ENCODE measurements at places on chromosomes 16 and 17.

DNA sequence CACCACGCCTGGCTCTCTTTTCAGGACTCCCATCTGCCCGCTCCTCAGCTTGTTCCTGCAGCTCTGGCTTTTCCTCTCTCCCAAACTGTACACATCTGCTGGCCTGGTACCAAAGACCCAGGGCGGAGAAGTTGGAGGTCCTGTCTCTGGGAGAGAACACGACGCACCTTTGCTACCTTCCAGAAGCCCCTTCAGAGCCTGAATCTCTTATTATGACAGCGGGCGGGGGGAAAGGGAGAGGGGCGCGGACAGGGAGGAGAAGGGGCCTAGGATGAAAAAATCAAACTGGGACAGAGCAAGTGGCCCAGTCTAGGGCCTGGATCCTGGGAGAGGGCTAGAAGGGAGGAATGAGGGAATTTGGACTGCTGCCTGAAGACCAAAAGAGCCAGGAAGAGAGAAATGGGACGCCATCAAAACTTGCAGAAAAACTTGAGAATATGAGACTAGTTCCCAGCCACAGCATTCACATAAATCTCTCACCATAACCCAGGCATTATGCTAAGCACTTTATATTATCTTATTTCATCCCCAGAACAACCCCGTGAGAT lies 2.5 kb upstream of the PER1 start:
- no peak for DNase-seq

DNA sequence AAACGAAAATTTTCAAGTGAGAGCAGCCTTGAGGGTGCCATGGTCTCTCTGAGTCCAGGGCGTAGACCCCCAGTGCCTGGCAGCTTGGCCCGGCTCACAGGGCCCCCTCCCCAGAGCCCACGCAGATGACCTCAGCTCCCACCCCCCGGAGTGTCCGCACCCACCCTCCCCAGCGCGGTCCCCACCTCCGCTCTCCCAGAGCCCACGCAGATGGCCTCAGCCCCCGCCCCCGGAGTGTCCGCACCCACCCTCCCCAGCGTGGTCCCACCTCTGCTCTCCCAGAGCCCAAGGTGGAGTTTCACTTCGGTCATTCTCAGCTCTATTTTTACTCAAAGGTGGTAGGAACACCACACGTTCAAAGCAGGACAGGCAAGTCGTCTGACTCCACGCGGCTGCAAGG lies 13.9 kb downstream of the ABR start:
- DNase-seq = no peak

- no peak for DNase-seq
These were observed 22.9 kb upstream of the DNAJA2 start for GRCh38 chr16:46996391-46996790.

DNA sequence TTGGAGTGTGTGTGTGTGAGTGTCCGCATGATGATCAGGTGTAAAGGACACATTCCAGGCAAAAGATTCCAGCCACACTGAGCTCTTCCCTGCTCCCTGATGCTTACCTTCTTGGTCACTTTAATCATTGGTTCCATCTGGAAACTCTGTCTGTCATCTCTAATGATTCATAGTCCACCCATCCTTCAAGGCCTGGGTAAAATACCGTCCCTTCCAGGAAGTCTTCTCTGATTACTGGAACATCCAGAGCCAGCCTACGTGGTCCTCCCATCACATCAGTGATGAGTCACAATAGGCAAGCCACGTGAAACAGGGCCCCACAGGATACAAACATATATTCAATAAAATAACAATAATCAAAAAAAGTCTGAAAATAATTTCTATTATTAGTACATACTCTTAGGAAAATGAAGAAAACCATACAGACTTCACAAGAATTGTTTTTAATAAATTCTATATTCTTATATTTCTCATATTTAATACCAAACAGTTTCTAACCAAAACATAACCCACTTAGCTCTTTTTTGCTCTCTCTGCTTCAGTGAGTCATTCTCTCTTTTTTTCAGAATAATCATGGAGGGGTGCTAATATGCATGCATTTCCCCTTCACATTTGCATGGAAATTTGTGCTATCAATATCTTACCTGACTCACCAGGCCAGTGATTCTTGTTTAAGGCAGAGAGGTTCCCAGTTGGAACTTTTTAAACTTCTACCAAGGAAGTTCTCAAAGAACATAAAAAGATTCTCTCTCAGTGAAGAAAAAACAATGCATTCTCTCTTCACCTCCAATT lies 263.2 kb downstream of the TOX3 start:
- DNase-seq = no peak

- peak; percentile 72 for DNase-seq
These were observed 33.0 kb downstream of the MPRIP start for GRCh38 chr17:17075125-17075781.

GRCh38 chr16:74667255-74667700 lies 601 bp upstream of the RFWD3 start:
- DNase-seq = peak; percentile 65

GRCh38 chr16:63618896-63619485 lies 1502.9 kb downstream of the CDH11 start:
- DNase-seq = no peak

DNA sequence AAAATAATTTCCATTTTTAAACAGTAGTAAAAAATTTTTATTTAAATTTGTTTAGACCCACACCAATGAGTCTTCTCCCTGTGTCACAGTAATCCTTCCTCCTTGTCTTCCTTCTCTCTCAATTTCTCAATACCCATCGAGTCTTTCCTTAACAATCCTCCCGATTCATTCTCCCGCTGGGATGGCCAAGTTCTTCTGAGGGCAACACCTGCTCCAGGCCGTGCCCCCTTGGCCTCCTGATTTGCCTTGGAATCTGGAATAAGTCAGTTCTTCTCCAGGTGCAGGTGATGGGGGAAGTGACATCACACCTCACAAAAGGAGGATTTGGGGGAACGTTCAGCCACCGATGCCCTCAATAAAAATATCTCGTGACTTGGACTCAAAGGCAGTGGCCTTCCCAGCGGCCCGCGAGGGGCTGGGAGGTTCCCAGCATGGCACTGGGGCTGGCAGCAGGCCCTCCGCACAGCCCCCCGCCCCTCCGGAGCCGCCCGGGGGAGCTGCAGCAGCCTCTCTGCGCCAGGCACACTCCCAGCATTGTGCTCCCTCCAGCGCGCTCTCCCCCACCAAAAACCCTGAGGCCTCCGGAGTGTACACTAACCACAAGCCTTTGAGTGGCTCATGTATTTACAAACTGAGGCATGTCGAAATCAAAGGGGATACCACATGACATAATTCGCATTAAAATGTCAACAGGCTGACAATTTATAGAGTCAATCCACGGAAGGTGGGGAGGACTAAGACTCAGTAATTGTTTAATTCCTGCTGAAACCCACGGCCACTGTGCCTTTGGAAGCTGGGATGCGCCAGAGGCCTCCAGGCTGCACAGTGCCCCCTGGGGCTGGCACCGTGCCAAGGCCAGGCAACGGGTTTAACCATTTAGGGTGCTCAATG lies 120.5 kb downstream of the ZFHX3 start:
- DNase-seq = no peak

DNA sequence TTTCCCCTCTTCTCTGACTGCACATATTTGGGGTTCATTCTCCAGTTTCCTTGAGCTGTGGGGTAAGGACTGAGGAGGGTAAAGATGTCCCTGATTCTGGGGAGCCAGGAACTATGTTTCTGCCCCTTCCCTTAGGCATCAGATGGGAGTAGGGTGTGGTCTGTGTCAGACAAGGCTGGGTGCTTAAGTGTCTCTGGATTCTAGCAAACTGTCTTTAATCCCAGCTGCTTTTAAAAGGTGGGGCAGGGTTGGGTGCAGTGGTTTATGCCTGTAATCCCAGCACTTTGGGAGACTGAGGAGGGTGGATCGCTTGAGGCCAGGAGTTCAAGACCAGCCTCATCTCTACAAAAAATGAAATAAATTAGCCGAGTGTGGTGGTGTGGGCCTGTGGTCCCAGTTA lies 13.0 kb downstream of the LASP1 start:
- DNase-seq = no peak

DNA sequence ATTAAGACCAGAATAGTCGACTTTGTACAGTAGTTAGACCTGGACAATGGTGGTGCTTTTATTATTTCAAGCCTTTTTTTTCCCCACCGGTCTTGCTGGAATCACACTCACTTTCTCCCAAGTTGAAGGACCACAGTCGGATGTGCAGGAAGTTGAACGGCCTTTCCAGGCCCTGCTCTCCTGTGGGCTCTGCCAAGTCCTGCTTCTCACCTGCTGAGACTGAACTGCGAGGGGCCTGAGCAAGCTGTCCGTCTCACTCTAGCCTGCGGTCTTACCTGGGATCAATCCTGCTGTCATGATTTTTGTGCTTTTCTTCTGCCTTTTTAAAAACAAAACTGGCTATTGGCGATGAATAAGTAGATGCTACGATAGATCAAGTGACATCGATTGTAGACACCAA lies 1.3 kb downstream of the TLCD3A start:
- DNase-seq = no peak

- no peak for DNase-seq
These were observed 3.6 kb downstream of the GRIN2C start for GRCh38 chr17:74856112-74856511.

- DNase-seq = no peak
These were observed 139.7 kb upstream of the CIBAR2 start for GRCh38 chr16:85252014-85252413.

DNA sequence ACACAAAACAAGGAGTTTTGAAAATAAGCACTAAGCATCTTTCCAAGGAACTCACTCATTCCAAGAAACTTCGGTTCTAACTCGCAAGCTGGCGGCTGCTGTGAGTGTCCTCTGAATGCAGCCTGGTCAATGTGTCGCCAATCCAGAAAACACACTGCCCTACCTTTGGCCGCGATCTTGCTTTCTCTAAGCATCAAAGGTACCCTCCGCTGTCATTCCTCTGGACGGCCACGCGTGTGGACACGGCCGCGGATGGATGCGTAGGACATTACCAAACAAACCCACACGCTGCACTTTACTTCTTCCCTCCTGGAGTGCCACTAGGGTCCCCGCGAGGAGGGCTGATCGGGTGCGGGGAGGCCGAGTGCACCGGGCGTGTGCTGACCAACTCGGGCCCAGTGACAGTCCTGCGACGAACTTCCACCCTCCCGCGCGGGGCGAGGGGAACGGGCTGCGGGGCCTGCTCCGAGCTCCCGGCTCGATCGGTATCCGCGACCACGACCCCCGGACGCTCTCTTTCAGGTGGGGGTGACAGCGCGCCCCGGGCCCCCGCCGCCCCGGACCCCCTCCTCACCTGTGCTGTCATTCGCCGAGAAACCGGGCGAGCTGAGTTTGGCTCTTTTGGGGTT lies 1.1 kb downstream of the CREBBP start:
- no peak for DNase-seq

- peak; percentile 63 for DNase-seq
These were observed 2.7 kb downstream of the MPRIP start for GRCh38 chr17:17044846-17045561.

DNA sequence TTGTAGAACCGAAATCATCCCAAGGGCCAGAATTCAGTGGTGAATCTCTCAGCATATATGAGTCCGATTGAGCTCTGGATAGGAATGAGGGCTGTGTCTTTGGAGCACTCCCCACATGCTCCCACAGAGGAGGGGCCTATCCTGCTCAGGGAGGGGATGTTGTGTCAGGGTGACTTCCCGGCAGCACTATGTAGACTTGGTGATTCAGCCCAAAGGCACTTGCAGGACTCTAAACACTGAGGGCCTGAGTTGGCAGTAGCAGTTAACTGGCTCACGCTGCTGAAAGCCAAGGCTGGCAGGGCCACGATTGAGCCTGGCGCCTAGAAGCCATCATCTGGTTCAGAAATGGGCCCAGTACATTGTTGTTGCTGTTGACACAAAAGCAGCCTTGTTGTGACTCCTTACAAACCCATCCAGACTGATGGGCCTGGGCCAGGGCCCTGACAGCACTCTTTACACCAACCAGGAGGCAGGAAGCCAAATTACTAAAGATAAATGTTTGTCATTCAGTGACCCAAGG lies 31.9 kb downstream of the NMT1 start:
- DNase-seq = no peak

GRCh38 chr17:78116411-78116810 lies 12.1 kb downstream of the TMC6 start:
- no peak for DNase-seq

DNA sequence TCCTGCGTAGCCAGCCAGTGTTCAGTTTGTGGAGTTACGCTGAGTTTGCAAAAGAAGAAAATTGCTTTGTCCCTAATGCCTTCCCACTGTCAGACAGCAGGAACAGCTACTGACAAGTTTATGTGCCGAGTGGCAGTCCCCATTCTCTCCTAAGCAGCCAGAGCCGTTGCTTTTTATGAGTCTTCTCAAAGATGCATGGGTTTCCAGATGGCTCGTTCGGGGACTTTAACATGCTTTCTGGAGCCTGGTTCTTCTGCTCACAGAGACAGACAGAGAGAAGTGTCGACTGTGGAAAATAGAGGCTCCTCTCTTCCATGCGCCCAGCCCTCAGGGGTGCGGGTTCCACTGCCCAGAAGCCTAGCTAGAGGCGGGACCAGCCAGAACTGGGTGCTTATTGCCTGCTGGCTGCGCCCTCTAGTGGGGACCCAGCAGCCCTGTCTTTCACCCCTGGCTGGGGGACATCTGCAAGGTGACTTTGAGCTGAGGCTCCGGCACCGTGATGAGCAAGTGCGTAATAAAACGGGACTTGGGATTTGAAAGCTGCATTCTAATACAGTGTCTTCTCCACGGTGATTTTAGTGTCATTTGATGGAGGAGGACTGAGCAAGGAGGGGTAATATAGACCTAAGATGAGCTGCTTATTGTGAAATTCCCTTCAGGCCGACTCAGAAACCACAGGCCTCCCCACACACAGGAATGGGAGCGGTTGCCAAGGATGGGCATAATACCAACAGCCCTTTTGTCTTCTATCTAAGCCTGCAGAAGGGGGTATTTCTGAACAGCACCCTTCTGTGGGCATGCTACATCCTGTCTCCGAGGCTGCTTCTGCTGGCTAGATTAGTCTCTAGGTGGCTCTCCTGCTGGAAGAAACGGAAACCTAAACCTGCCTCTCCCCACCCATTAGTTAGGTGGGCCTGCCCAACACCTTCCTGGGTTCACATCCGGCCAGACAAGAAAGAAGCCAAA lies 73.1 kb downstream of the CCDC182 start:
- DNase-seq = peak; percentile 89

- DNase-seq = no peak
These were observed 41.0 kb downstream of the MAF start for GRCh38 chr16:79559532-79559931.

DNA sequence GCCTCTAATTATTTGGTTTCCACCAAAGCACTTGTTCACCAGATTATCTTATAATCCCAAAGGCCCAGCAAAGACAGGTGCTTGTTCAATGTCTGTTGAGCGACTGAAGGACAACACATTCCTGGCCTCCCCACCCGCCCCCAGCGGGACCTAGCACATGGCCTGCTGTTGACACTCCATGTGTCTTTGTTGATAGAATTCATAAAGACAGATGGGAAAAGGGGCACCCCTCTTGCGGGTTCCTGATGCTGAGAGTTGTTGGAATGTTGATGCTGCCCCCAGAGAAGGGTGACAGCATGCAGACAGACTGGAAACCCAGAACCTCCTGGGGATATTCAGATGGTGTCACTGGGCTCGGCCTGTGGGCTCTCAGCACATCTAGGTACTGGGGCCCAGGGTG lies 36.9 kb downstream of the SNX20 start:
- DNase-seq = no peak

- no peak for DNase-seq
These were observed 924 bp downstream of the ZNF598 start for GRCh38 chr16:2008631-2009163.
